ENCODE measurements at places on chromosomes 4 and X.
A peak's percentile ranks its signal among the peaks of the same experiment; 100 is the strongest.

- no peak for DNase-seq
These were observed 204.4 kb downstream of the ZNF330 start for GRCh38 chr4:141425124-141425523.

DNA sequence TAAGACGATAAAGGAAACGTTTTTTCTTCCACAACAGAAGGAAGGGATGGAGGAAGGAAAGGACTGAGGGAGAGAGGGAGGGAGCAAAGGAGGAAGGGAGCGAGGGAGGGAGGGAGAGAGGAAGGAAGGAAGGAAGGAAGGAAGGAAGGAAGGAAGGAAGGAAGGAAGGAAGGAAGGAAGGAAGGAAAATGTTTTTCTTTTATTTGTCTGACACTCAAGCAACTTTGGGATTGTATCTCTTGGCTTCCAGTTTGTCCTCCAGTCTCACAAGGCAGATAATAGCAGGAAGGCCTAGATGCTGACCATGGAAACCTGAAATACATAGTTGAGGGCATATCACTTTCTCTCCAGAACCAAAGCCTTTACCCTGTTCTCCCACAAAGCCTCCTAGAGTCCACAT lies 226.7 kb downstream of the ZNF674 start:
- no peak for DNase-seq

DNA sequence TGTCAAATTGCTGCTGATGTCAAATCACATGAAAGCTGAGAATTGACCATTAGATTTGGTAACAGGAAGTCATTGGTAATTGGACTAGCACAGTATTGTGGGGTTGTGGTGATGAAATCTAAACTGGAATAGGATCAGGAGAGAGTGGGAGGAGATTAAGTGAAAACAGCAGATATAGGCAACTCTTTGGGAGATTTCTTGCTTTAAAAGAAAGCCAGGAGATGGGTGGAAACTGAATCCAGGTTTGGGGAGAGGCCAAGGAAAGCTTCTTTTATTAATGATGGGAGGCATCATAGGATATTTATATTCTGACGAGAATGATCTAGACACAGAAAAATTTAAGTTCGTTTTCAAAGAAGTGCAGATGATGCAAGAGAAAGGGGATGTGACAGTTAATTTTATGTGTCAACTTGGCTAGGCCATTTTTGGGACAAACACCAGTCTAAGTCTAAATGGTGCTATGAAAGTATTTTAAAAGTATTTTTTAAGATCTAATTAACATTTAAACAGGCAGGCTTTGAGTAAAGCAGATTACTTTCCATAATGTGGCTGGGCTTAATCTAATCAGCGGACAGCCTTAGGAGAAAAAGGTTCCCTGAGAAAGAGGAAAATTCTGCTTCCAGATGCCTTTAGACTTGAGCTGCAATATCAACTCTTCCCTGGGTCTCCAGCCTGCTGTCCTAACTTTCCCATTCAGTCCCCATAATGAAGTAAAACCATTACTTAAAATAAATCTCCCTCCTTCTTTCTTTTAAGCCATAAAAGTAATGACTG lies 24.7 kb downstream of the SEC24D start:
- no peak for DNase-seq

- DNase-seq = no peak
These were observed 22.7 kb downstream of the CXCL1 start for GRCh38 chr4:73891739-73892405.

- DNase-seq = no peak
These were observed 621.4 kb upstream of the DIPK2B start for GRCh38 chrX:45822124-45822523.

- no peak for DNase-seq
These were observed 75.9 kb upstream of the RPL34 start for GRCh38 chr4:108544481-108544880.

- no peak for DNase-seq
These were observed 28.2 kb upstream of the APLN start for GRCh38 chrX:129682979-129683378.

- no peak for DNase-seq
These were observed 487.8 kb upstream of the MAGEB18 start for GRCh38 chrX:25650216-25650820.

GRCh38 chr4:56990109-56990905 lies 11.6 kb downstream of the POLR2B start:
- no peak for DNase-seq

GRCh38 chrX:71871367-71871766 lies 39.3 kb upstream of the NHSL2 start:
- DNase-seq = no peak

GRCh38 chr4:155667568-155668511 lies 1.2 kb downstream of the GUCY1A1 start:
- DNase-seq = peak; percentile 54

DNA sequence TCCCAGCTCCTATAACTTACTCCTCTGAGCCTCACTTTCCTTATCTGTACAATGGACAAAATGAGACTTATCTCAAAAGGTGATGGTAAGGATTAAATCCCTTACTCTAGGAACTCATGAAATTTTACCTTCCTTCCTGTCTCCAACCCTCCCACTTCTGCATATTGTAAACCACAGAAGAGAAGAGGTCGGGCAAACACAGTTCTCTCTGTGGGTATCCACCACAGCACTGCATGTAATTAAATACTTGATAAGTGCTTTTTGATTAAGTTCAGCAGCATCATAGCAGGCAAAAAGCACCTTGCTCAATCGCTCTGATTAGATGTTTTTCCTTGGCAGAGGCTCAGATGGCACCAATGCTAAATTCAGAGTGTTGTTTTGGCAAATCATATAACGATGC lies 17.3 kb upstream of the TMEM192 start:
- DNase-seq = no peak

DNA sequence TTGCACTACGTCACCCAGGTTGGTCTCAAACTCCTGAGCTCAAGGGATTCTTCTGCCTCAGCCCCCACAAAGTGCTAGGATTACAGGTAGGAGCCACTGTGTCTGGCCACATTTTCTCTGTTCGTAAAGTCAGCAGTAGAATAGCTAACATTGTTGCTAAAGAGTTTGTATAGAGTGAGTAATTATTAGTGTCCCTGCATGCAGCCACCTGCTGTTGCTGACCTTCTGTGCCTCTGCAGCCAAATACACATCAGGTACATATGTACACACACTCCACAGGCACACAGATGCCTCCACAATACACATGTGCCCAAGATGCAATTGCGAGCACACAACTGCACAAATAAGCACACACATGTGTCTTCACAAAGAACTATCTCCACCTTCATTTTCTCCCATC lies 10.9 kb downstream of the DRD5 start:
- DNase-seq = no peak

DNA sequence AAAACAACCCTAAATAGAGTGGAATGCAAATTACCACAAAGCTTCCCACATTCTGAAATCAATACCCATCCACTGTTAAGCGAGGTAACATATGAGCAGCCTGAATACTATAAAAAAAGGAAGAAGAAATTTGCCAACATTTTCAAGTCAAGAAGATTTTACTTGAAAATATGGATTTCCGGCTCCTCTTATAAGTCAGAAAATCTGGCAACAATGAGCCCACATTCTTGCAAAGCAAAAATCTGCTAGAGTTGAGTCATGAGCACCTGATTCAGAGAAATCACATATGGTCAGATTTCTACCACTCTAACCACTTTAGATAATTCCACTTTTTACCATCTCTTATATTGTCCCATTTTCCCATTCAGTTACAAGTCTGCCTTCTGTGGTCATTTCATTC lies 395.7 kb downstream of the DTHD1 start:
- no peak for DNase-seq

DNA sequence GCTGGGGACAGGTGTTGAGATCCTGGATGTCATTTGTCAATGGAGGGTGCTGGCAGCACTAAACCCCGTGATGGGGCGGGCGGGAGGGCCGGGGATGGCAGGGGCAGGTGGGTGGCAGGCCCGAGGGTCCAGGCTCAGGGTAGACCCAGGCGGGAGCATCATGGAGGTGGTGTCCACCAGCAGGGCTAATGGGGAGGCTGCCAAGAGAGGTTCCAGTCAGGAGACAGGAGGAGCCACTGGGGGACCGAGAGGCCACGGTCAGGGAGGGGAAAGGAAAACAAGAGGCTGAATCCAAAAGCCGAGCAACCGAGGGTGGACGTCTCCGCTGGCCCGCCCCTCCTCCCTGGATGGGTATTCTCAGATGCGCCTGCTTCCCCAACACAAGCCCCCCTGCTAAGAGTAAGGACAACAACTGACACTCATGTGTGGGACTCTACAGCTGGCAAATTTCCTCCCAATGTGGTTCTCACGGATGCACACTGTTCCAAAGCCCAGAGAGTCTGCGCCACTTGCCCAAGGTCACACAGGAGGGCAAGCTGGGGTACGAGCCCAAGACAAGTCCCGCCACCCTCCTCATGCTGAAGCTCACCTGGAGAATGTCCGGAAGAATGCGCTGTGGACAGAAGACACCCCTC lies 132.0 kb downstream of the CPZ start:
- DNase-seq = no peak

DNA sequence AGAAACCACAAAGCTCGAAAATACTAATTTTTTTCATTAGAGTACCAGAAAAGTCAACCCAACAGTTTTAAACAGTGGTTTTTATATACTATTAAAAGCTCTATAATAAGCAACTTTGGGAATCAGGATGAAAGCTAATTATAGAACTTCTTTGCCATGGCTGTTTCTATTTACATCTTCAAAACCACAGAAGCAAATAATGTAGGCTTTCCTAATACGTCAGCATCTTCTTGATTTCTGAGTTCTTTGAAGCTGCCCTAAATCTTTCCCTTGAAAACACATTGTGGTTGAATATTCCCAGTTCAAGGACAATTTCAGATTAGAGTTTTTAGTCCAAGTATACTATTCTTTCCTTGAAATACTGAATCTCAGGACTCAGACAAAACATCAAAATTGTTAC lies 460.2 kb upstream of the FAT1 start:
- DNase-seq = no peak

DNA sequence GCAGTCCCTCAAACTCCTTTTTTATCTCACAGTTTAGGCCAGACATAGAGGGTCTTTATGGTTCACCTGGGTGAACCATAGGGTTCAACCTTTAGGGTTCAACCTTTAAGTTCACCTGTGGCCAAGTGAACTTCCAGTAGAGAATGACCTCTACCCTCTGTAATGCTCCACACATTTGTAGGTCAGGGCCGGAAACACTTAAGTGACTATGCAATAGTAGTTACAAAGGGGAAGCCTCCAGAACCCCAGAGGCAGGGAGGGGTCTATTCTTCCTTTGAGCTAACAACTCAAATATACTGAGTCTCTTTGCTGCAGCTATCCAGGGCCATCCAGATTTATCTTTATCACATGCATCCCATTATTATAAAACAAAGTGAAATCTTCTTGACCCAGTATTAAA lies 100.0 kb downstream of the LARP1B start:
- DNase-seq = no peak

- DNase-seq = no peak
These were observed 9.4 kb downstream of the AIMP1 start for GRCh38 chr4:106325800-106326199.

- no peak for DNase-seq
These were observed 4.6 kb upstream of the CLDN24 start for GRCh38 chr4:183326853-183327252.

GRCh38 chr4:123090886-123091285 lies 168.5 kb upstream of the NUDT6 start:
- DNase-seq = no peak

DNA sequence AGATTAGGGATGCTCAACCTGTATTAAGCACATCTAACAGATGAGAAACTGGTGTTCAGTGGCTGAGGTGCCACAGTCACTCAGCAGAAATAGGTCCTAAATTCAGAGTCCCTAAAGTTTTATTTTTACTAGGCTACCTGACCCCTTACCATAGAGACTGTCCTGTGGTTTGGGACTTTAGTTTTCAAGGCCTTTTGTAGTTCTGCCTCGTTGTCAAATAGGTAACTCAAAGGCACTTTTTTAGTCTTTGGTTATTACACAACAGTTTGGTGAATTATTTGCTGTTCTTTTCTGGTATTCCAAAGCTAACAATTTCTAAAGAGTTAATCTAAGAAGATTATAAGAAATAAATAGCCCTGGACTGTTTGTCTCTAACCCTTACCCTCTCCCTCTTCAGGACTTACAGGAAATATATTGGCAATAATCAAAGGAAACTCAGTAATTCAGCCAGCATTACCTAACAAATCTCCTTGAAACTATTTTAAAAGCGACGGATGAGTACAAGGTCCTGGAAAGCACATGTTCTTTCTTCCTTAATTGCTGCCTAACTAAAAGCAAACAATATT lies 12.8 kb upstream of the SERTM2 start:
- no peak for DNase-seq

- DNase-seq = no peak
These were observed 69.7 kb upstream of the MAGEB16 start for GRCh38 chrX:35728481-35728880.

GRCh38 chr4:59341506-59341905 lies 1858.6 kb upstream of the ADGRL3 start:
- DNase-seq = no peak

DNA sequence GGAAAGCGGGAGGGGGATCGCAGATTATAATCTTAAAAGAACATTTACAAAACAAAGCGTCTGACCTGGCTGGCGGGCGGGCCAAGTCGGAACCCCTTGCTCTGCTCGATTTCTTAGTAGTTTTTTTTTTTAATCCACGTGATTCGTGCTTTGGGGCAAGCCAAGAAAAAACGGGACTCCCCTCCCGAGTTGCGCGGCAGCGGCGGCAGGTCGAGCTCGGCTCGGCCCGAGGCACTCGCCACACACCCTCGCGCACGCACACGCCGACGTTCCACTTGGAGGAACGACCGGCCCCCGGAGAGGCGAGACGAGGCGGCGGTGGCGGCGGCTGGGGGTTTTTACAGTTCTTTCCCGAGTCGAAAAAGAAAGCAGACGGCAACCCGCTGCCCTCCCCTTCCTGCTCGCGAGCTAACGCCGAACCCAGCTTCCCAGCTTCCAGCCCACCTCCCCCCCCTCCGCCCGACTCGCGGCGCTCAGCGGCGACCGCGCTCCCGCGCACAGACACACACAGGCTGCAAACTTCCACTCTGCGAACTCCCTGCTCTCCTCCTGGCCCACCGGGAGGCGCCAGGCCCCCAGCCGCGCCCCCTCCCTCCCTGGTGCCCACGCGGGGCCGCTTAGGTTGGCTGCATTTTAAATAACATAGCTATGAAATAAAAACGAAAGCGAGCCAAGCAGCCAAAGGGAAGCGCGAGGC lies 1.2 kb downstream of the BCOR start:
- DNase-seq = peak; percentile 65

- no peak for DNase-seq
These were observed 97.4 kb upstream of the MYOZ2 start for GRCh38 chr4:119038116-119038841.

GRCh38 chrX:154836163-154836562 lies 1.7 kb upstream of the SMIM9 start:
- no peak for DNase-seq
